ENCODE measurements at places on chromosomes 2 and 18.

- DNase-seq = no peak
Observed at GRCh38 chr2:74843433-74843832, 9.5 kb downstream of the HK2 start.

DNA sequence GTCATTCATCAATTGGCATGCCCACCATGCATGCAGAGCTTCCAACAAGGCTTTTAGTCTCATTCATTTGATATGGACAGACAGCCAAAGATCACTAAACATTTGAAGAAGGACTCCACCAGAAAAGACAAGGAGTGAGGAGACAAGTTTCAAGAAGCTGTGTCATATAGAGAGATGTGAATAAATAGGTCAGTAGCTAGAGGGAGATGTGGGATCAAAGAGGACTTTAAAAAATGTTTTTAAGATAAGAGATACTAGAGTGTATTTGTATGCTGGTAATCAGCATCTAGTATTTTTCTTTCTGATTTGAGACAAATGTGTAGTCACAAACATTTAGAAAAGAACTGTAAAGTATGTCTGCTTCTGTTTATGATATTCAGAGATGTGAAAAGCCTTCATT lies 48.5 kb downstream of the ANTXR1 start:
- DNase-seq = no peak

DNA sequence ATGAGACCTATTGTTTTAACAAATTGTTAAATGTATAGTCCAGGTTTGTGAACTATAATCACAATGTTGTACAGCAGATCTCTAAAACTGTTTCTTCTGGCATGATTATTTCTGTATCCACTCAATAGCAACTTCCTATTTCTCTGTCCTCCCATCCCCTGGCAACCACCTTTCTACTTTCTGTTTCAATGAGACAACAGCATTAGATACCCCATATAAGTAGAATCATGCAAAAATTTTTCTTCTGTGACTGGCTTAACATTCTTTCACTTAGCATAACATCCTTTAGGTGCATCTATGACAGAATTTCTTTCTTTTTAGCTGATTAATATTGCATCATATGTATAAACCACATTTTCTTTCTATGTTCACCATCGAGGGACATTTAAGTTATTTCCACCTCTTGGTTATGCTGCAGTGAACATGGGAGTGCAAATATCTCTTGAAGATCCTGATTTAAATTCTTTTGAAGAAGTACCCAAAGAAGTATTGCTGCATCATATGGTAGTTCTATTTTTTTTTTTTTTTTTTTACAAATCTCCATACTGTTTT lies 713.5 kb downstream of the LRP1B start:
- no peak for DNase-seq

DNA sequence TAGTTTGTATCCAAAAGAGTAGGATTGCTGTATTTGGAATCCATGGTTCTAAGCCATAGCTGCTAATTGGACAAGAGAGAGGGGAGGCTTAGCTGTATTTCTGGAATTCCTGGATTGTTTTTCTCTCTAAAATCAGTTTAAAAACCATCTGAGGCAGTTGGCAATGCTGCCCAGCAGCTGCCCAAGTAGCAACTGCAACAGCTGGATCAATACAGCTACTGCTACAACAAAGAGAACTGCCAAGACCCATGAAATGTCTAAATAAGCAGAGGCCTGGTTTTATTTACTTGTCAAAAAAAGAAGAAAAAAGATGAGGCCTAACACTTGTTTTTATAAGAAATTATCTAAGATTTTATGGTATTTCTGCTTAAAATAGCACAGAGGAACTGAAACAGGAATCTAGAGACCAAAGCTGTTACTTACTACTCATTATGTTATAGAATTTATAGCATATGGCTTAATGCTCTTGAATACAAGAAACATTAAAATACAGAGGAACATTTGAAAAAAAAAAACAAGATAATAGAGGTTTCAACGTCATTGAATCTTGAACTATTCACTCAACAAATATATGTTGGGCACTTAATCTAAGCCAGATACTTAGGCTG lies 39.1 kb downstream of the TMEFF2 start:
- no peak for DNase-seq
